Stimulated activated CD4-positive, alpha-beta T cell treated with anti-CD3 and anti-CD28 coated beads, Interleukin-12 subunit alpha, Interleukin-12 subunit beta, amount 100 ng/mL, for 24 hours (primary cell): ENCODE measurements at places on chromosomes 1 and 21.

DNA sequence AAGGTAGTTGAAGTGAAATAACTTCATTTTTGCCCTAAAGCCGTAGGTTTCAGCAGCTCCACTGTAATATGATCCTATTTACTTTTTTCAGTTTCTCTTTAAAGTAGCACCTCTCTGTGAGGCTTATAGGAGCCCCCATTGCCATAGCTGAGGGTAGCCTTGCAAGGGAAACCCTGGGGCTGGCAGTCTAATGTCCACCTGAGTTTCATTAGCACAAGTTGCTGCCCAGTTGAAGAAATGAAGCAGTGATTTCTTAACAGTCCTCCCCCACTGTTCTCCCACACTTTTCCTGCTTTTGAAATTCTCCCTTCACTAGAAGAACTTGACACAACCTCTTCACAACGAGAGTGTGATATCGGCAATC is 1.5 kb downstream of the HMCN1 start:
- DNase-seq: no peak

DNA sequence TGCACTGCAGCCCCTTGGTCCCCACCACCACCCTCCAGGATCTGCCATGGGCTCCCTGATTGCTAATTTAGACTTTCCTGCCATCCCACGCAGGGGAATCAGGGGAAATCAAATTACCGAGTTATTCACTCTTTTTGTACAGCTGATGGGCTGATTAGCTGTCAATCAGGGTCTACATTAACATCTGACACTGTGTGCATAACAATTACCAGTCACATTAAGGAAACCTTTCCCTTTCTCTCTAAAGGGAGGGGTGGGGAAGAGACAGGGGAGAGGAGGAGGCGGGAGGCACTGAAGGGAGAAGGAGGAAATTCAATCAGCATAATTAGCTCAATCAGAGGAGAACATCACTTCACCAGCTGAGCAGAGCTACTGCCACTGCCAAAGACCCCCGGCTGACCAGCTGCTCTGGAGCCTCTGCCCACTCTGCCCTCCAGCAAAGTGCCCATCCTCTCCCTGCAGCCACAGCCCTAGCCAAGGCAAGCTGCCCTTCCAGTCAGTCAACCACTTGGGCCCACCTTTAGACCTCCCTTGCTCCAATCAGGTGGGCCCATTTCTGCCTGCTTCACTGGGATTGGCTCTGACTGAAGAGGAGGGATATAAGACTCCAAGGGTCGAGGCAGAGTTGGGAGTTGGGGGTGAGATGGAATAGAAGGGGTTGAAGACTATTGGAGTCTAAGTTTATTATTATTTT is 199.3 kb upstream of the ZC3H12A start:
- no peak for DNase-seq

DNA sequence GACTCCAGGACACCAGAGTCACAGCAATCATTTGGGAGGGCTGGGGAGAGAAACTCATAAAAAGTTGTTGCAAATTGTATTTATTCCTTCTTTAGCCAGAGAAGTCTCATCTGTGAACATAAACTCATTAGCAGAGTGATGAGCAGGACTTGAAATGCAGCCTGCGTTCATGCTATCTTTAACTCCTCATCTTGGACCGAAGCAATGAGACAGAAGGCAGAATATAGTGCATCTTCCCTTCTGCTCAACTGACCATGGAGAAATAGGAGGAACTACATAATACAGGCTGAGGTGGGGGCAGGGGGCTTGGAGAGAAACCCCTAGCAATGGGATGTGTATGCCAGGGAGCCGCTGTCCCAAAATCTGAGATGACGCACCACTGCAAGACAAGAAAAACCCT is 121.8 kb upstream of the AJAP1 start:
- no peak for DNase-seq

DNA sequence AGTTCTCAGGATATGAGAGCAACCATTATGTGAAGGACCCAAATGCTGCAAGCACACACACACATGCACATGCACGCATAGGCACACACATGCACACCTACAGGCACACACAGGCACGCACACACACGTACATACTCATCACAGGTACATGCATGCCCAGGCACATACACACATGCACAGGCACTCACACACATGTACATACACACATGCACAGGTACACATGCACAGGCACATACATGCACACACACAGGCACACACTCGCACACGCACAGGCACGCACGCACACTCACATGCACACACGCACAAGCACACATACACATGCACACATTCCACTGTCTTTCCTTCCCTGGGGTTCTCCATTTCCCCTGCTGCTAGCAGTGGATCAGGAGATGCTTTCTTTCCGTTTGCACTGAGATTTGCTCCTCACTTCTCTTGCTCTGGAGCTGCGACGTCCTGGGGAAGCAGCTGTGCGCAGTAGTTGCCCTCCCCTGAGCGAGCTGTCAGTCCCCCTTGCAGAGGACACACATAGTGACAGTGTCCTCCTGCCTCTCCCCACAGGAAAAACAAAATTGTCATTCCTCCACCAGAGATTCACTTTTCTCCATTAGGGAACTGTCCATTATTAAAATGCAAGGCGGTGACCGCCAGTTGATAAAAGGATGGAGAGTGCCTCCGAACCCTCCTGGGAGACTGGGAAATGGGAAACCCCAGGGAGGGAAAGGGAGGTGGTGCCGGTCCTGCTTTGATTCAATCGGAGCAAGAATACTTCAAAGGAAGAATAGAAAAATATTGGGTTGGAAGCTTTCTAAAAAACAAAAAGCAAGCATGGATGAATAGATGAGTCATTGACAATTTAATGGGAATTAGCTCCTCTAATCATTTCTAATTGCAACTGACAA is 69.5 kb downstream of the WDR4 start:
- DNase-seq: no peak

- no peak for DNase-seq
Measured at GRCh38 chr1:183873642-183874041, 68.7 kb downstream of the RGL1 start.

DNA sequence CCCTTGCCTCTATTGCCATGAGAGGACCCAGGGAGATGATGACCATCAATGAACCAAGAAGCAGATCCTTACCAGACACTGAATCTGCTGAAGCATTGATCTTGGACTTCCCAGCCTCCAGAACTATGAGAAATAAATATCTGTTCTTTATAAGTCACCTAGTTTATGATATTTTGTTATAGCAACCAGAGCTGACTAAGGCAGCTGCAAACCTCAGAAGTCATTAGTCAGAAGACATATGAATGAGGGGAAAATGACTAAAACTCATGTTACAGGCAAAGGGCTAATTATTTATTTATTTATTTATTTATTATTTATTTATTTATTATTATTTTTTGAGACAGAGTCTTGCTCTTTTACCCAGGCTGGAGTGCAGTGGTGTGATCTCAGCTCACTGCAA is 321.1 kb downstream of the TGFB2 start:
- DNase-seq: no peak
